Stimulated activated CD4-positive, alpha-beta T cell treated with anti-CD3 and anti-CD28 coated beads, Interleukin-4, amount 100 ng/mL, for 48 hours (primary cell): ENCODE measurements at places on chromosomes 2 and 18.
A peak's percentile ranks its signal among the peaks of the same experiment; 100 is the strongest.

GRCh38 chr18:24488824-24489493, 28.5 kb downstream of the HRH4 start:
- no peak for DNase-seq

GRCh38 chr2:101771910-101772321, 74.4 kb downstream of the MAP4K4 start:
- no peak for DNase-seq

DNA sequence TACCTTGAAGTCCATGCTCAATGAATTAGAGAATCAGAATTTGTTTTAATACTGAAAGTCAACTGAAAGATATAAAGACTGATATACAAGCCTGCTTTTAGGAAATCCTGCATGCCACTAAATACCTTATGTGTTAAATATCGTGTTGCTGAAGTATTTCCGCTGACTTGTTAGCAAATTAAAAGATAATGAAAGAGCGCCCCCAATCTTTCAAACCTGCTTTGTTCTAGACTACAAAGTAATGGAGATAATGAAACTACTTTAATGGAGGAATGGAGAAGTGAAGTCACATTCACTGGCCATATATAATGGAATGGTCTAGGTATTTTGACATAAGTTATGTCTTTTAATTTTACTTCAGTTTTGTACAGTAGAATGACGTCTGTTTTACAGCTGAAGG, 95.7 kb downstream of the ASXL3 start:
- DNase-seq, result no peak

DNA sequence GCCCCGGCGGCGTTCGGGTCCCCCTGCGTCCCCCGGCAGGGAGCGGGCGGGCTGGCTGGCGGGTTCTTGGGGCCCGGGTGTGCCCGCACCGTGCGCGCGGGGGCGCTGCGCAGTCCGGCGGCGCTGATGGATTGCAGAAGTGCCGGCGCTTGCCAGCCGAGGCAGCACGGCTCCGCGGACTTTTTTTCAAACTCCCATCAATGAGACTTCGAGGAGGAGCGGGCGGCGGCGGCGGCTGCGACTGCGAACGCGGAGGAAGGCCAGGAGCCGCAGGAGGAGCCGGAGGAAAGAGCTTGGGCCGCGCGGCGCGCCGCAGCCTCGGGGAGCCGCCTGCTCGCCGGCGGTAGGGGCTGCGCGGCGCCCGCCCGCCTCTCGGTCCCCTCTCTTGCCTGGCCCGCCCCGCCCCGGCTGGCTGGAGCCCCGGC, at the start of gene GLI2:
Gene GLI2, plus strand, starts transcription at position 123 of the 425 bp plus-strand sequence. CDS start 61,453 bp downstream, outside the sequence.
- DNase-seq, result peak; percentile 31

GRCh38 chr2:850429-850828, 100.2 kb upstream of the SNTG2 start:
- DNase-seq, result no peak

DNA sequence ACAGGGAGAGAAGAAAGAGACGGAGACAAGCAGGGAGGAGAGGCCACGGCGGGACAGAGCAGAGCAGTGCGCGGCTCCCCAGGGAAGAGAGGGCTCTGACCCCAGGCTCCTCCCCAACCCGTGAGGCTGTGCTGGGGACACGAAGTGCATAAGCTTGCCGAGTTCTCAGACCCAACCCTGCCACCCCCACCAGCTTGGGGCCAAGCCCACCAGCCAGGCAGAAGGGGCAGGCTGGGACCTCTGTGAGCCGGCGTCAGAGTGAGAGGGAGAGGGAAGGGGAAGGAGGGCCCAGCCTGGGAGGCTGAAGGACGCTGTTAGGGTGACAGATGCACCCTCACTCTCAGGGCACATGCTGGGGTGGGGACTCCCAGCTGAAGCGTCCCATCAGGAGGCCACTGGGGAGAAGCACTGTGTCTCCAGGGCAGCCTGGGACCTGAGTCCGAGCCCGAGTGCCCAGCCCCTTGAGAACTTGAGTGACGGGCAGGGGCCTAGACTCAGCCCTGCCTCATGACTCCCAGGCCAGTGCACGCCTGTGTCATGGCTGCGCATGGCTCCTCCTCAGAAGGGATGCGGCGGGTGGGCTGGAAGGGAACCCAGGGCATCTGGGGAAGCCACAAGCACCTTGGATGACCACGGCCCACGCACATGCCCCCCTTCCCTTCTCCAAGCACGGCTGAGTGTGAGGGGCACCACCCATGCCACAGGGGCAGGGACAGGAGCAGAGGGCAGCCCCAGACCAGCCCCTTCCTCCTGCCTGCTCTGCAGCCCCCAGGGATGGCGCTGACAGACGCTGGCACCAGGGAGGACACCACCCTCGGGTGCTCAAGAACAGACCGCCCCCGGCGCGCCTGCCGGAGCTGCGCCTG, 31.0 kb downstream of the MTERF4 start:
- no peak for DNase-seq

- DNase-seq, result peak; percentile 6
These were observed 68.0 kb downstream of the KLHL29 start for GRCh38 chr2:23452853-23453420.

- no peak for DNase-seq
These were observed 226.7 kb upstream of the ZNF804A start for GRCh38 chr2:184371641-184372040.

DNA sequence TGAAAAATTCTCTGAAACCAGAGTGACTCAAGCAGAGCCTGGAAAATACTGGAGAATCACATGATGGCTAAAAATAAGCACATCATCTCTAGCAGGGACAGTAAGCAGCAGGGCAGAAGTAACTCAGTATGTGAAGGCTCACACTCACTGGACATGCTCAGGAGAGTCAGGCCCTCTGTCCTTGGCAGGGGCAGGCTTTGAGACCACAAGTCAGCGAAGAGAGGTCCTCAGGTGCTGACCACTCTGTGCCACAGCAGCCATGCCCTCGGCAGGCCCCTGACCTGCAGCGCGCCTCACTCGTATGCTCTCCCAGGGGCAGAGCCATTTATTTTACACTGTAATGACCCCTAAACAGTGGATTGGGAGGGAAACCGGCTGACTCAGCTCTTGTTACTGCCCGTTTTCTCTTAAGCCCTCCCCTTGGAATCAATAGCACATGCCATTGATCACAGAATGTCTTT, 76.8 kb downstream of the MAPRE2 start:
- no peak for DNase-seq

DNA sequence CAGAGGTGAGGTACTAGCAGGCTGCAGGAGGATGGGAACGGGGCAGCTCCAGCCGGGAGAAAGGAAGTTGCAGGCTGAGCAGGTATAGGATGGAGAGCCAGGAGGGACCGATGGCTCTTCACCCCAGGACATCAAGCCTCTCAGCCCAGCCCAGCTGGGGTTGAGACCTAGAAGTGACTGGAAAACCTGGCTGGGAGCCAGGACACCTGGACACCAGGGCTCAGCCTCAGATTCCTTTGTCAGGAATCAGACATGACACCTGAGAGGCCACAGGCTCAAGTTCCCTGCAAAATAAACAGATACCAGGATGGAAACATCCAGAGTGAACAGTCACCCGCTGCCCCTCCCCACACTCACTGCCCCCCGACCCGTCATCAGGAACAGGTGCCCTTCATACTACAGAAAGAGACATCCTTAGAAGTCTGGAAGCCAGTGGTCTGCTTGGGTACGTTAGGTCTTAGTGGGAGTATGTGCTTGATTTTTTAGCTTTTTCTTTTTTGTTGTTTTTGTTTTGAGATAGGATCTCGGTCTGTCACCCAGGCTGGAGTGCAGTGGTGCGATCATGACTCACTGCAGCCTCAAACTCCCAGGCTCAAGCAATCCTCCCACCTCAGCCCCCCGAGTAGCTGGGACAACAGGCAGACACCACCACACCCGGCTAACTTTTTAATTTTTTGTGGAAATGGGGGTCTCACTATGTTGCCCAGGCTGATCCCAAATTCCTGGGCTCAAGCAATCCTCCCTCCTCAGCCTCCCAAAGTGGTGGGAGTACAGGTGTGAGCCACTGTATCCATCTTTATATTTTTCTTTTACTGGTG, 95.7 kb upstream of the STPG4 start:
- no peak for DNase-seq

DNA sequence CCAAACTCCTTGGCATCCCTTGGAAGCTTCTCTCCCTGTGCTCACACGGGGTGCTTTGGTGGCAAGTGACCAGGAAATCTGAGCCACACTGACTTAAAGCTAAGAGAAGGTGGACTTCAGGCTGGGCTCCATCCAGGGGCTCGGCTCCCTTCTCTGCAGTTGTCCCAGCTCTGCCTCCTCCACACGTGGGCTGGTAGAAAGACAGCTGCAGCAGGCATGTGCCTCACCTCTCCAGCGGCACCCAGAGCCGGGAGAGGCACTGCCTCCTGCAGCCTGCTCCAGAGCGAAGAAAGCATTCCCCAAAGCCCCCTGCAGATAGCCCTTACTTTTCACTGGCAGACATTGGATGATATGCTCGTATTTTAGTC, 11.3 kb downstream of the KCNF1 start:
- DNase-seq, result no peak

DNA sequence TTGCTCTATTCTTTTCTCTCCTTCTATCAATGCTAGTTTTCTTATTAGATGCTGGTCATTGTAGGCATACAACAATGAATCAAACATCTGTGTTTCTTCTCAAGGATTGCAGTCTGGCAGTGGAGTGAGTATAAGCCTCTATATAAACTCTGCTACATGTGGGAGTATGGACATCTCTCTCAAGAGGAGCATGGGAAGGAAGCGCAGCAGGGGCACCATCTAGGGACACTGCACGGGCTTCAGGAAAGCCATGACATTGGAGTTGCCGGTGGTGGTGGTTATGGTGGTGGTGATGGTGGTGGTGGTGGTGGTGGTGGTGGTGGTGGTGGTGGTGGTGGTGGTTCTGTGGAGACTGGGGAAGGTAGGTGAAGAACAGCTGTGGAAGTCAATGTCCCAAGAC, 462.6 kb downstream of the RNF144A start:
- no peak for DNase-seq

- no peak for DNase-seq
These were observed 201.3 kb upstream of the DSEL start for GRCh38 chr18:67717800-67718199.

DNA sequence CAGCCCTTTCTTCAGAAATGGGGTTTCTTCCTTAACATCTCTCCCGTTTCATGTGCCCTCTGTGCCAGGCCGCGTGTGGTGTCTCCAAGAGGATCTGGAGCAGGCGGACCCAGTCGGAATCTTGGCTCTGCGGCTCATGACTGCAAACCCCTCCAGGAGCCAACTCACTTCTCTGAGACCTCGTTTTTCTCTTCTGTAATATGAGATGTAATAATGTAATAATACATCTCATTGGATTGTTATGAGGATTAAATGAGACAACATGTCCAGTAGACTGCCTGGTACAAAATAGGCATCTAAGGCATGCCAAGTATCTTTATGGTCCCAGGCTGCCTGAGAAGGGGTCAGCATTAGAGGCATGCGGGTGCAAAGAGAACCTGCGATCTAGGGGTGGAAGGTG, 221.3 kb upstream of the REV1 start:
- DNase-seq, result no peak

DNA sequence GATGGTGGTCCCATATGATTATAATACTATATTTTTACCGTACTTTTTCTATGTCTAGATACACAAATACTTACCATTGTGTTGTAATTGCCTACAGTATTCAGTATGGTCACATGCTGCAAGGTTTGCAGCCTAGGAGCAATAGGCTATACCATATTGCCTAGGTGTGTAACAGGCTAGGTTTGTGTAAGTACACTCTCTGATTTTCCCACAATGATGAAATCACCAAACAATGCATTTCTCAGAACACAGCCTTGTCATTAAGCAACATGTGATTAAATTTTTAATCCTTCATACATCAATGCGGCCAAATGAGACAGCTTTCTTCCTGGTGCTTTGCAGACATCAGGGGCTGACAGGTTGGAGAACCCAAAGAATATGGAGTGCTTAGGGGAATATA, 37.3 kb downstream of the ADD2 start:
- no peak for DNase-seq

- no peak for DNase-seq
These were observed 1.0 kb downstream of the VIT start for GRCh38 chr2:36697424-36698066.

- DNase-seq, result no peak
These were observed 30.1 kb downstream of the HS1BP3 start for GRCh38 chr2:20620696-20621365.

DNA sequence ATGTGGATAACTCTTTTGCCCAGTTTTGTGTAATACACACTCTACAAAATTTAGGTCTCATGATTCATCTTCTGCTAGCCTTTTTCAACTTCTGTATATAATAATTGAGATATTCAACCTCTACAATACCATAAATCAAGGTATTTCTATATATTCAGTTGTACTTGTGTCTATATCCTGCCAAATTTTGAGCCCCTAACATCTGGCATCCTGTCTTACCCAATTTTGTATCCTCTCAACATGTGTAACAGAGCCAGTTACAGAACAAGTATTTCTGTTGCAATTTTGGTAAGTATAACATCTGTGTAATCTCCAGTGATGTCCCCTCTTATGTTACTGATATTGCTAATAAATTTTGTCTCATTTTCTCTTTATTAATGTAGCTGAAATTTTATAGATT, 145.8 kb downstream of the TRIB2 start:
- no peak for DNase-seq

DNA sequence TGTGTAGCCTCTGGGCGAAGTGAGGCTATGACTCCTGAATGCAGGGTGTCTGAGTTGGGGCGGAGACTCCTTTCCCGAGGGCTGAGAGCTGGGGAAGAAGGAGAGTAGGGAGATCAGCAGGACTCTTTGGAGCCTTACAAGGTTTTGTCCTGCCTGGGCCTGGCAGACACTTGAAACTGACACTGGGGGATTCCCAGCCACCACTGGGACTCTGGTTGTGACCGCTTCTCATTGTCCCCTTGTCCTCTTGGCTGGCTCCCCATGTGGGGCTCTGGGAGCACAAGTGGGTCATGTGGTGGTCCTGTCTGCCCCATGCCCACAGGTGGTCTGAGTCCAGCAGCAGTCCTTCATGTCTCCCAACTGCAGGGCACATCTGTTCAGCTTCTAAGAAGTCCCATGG, 78.2 kb upstream of the MGAT4A start:
- no peak for DNase-seq

GRCh38 chr18:11849279-11849678, 1.9 kb upstream of the CHMP1B start:
- no peak for DNase-seq

DNA sequence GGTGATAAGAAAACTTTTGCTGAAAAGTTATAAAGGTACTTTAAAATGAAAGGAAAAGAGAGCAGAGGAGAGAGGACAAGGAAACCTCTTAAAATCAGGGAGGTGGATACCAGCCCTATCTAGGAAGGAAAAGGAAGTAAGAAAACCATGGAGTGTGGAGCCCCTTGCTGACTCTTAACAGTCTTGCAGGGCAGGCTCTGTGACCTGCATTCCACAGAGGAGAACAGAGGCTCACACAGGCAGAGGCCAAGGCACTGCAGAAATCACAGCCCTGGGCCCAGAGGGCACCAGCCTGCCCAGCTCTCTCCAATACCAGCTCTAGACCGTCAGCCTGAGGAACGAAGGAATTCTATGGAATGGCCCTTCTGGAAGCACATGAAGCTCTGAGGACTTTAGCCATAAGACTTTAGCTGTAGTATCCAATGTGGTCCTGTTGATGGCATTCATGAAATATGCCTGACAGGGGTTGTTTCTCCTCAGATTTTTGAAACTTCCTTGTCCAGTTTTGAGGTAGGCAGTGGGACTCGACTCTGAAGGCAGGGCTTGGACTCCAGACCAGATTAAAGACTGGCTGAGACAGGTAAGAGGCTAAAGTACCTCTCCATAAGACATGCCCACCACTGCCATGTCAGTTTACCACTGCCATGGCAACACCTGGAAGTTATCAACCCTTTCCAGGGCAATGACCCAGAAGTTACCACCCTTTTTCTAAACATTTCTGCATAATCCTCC, 216.3 kb downstream of the ANAPC1 start:
- DNase-seq, result no peak

- DNase-seq, result no peak
These were observed 13.4 kb upstream of the KCTD1 start for GRCh38 chr18:26561769-26562168.
